Body of pancreas (tissue), 4 donors: ENCODE measurements at places on chromosomes 2 and 18. TPM values are rescaled to one million over a fixed set of nuclear protein-coding genes. Genes with fewer than 3 reads are reported as not detected.

Gene WNT10A
- total RNA-seq, result 0.52 TPM

Gene STPG4
- total RNA-seq, result not detected

Gene HOXD10
- not detected for total RNA-seq

Gene TUBB8B
- total RNA-seq, result not detected

Gene TDRD15
- not detected for total RNA-seq

Gene CENPA
- not detected for total RNA-seq

Gene MEP1B
- not detected for total RNA-seq

Gene CPO
- not detected for total RNA-seq

- peak; percentile 16 for DNase-seq
Observed at GRCh38 chr2:241443486-241444223, 64.7 kb downstream of the STK25 start.

GRCh38 chr2:64474121-64474571 is 20.2 kb downstream of the LGALSL start:
- no peak for DNase-seq

DNA sequence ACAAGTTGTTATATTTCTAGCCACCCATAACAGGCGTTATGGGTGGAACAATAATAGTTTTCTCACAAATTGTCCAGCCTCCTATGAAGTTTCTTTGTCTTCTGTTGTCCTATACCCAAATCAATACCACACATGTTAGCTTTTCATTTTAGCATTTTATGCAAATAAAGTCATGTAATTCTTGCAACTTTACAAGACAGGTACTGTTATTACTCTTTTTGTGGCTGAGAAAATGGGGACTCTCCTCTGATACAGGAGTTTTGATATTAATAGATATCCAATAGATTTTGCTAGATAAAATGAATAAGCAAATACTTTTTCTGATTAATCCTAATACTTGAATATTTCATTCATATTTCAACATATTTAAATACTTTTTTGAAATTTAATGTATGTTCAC is 151.0 kb downstream of the PMAIP1 start:
- no peak for DNase-seq

GRCh38 chr2:54760310-54760709 is 36.8 kb downstream of the EML6 start:
- no peak for DNase-seq

DNA sequence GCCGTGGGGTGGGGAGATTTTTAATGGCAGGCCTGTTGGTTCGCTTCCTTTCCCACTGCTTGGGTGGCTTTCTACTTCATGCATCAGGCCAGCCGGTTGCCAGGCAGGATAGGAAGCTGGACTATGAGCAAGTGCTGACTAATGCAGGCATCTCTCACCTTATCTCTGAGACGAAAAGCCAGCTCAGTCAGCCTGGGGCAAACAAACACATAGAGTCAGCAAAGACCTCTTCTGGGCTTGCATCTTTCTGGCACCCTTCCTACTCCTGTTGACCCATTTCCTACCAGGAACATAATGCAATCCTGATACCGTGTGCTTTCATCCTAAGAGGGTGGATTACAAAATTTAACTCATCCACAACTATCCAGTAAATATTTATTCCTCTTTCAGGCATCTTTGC is 416.6 kb upstream of the MEX3C start:
- DNase-seq, result peak; percentile 15

- peak; percentile 24 for DNase-seq
Observed at GRCh38 chr2:42060718-42061619, 13.1 kb downstream of the PKDCC start.

DNA sequence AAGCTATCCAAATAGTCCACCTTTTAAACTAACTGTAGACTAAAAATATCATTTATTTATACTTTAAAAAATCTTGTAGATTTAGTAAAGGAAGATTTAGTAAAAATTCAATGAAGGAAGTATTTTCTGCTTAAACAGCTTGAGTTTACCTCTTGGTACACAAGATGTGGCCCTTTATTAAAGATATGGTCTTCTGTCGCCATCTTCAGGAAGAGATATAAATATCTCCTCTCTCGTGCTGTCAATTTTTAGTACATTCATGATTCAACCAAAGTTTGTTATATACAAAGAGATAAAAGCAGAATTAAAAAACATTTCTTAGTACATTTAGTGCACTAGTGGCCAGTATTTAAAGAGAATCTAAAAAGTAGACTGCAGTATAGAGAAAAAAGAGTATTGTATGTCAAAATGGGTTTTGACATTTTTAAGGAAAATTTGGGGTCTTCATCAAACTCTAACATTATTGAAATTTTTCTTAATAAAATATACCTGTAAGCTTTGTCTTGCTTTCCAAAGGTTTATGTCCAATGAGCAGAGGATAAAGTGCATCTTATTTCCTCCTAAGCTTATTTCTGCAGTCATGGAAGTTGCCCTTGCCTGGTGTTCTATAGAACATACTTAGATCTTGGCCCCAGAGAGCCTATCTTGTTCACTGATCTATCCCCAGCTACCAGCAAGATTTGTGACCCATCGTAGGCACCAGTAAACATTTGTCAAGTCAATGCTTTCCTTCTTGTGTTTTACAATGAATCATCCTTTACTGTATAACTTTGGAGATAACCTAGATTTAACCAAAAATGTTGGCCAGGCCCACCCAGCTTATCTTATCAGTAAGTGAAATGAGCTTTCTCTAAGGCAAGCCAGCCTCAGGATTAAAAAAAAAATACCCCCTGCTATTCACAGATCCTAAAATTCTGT is 18.5 kb upstream of the EML6 start:
- DNase-seq, result no peak

GRCh38 chr2:198762441-198762840 is 695.3 kb downstream of the SATB2 start:
- no peak for DNase-seq

DNA sequence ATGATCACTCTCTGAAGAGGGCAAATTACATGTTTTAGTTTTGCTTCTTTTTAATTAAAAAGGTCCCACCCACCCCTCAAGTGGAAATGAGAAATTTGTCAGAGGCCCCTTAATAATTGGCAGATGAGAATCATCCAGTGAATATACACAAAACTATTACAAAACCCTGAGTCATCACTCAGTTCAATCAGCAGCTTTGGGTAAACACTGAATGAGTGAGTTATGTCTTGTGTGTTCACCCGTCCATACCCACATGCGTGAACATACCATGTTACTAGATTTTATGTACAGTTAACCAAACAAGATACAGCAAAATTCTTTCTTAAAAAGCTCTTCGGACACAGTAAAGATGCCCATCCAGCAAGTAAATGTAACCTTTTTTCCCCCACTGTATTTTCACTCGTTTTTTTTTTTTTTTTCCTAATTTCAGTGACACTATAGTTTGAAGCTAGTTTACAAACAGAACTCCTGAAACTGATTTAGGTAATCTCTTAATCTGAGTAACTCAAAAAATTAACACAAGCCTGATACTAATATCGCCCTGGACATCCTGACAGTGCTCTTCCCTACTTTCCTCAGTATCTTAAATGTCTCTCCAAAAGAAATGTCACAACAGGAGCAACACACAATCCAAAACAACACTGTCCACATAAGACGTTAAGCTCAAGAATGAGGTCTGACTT is 1.4 kb downstream of the PSME4 start:
- DNase-seq, result no peak

DNA sequence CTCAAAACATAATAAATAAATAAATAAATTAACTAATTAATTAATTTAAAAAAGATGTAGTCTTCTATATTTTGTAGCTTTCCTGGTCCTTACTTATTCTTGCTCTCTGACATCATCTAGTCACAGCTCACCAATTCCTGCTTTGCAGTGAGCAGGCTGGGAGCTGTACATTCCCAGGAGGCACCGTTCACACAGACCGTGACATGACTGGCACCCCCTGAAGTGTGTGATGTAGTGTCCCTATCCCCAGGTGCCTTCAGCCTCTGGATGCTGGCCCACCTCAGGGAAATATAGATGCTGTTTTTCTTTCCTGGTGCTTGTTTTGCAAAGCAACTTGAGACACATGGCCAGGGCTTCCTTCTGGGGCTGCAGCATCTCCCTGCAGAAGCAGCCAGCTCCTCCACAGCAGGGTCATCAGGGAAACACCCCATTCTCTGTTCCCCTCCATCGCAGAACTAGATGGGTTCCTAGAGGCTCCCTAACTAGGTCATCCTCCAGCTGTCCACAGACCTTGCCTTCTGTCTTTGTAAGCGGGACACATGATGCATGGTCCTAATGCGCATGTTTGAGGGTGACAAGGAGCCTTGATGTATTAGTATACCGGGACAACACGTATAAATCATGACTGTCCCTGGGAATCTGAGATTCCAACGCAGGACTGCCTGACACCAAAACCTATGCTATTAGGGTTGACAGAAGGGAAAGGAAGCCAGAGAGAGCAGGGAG is 76.4 kb downstream of the RHOB start:
- no peak for DNase-seq

- DNase-seq, result no peak
Observed at GRCh38 chr2:16644221-16644925, 21.3 kb downstream of the CYRIA start.

GRCh38 chr2:191233533-191233932 is 11.7 kb upstream of the MYO1B start:
- DNase-seq, result no peak

GRCh38 chr18:32373995-32374394 is 96.7 kb downstream of the GAREM1 start:
- peak; percentile 70 for DNase-seq

DNA sequence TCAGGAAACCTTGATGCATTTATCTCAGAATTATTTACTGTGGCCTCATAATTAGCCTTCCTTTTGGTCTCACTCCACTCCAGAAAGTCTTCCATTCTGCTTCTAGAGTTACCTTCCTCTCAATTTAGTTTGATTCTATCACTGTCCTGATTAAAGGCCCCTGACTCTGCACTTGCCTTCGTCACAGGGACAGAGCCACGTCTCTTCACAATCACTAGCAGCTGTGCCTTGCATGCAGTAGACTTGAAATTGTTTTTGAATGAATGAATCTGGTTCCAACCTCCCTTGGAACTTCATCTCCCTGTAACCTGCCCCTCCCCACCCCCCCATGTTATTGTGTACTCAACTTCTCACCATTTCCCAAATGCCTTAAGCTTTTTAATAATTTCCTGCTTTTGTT is 52.4 kb downstream of the OSBPL6 start:
- no peak for DNase-seq

GRCh38 chr2:110752871-110753270 is 20.5 kb downstream of the ACOXL start:
- DNase-seq, result no peak
